ENCODE measurements at places on chromosomes 7 and 10.

GRCh38 chr7:69764147-69764546 is 165.9 kb downstream of the AUTS2 start:
- no peak for DNase-seq

- DNase-seq: no peak
Observed at GRCh38 chr10:71429304-71429703, 32.6 kb downstream of the CDH23 start.

GRCh38 chr7:88204525-88205110 is 15.2 kb downstream of the SRI start:
- no peak for DNase-seq

DNA sequence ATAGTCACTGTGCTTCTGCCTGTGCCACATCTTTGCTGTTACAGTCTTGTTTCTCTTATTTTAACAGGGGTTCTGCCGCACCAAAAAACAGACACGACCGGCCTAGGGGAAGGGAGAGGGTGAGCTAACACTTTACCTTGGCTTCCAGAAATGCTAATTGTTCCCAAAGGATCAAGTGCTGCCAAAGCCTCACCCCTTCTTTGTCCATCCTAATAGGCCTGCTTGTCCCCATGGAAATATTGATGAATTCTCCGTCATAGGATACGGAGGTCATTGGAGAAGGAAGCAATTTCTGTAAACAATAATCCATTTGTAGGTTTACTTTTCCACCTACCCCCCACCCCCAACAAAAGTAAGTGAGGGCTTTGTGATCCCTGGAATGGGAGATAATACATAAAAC is 567.3 kb downstream of the KCNMA1 start:
- DNase-seq: no peak

GRCh38 chr10:100997360-100998182 is 2.0 kb upstream of the LZTS2 start:
- peak; percentile 39 for DNase-seq

DNA sequence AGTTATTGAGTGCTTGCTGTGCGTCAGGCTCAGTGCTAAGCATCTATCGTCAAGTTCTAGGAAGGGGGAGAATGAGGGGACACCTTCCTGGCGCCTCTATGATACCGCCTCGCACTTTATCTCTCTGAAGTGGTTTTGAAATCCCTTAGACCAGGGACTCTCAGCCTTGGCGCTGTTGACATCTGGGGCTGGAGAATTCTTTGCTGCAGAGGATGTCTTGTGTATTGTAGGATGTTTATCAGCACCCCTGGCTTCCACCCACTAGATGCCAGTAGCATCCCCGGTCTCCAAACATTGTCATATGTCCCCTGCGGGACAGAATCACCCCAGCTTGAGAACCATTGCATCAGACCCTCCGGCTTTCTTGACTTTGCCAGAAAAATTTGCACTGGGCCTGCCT is 285.5 kb downstream of the CCDC3 start:
- DNase-seq: no peak

DNA sequence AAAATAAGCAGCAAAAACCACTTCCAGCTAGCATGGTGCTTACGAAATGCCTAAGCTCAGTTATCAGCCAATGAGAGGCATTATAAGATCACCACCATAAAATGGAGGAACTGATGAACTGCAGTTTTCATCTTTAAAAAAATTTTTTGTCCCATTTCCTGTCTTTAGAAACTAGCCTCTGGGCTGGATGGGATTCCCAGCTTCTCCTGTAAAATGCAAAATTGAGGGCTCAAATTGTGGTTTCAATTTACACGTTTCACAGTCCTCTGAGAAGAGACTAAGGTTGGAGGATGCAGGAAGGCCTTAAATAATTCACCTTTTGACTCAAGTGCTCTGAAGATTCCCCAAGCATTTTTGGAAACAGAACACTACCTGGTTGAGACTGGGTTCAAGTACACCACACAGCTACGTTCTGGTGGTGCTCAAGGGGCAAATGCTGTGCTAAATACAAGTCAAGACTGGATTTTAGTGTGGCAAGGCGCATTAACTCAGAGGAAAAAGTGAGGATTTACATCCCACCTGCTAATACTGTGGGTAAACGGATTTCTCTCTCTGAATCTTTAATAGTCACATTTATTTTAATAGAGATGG is 951 bp downstream of the ZNF25 start:
- DNase-seq: no peak

GRCh38 chr10:36195364-36195763 is 553.3 kb upstream of the FZD8 start:
- no peak for DNase-seq

- no peak for DNase-seq
Observed at GRCh38 chr10:104331208-104331838, 6.9 kb downstream of the ITPRIP start.

DNA sequence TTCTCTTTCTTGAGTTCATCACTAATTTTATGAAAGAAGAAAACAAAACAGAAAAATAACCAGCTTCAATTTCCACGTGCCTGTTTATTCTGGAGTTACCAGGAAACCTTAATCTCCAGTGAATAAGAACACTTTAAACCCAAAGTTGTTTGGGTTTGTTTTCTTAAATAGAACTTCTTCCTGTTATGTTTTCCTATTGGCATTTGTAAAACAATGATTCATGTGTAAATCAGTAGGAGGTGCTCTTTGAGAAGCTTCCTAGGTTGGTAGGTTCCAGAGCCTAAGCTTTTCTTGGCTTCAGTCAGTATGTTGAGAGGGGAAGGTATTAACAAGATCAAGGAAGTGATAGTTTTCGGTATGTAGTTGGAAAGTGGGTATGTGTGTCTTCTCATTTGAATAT is 119.0 kb downstream of the BICC1 start:
- DNase-seq: no peak

- no peak for DNase-seq
Observed at GRCh38 chr10:98255146-98255877, 12.7 kb downstream of the LOXL4 start.

- DNase-seq: no peak
Observed at GRCh38 chr10:48444266-48444665, 137.8 kb downstream of the MAPK8 start.

DNA sequence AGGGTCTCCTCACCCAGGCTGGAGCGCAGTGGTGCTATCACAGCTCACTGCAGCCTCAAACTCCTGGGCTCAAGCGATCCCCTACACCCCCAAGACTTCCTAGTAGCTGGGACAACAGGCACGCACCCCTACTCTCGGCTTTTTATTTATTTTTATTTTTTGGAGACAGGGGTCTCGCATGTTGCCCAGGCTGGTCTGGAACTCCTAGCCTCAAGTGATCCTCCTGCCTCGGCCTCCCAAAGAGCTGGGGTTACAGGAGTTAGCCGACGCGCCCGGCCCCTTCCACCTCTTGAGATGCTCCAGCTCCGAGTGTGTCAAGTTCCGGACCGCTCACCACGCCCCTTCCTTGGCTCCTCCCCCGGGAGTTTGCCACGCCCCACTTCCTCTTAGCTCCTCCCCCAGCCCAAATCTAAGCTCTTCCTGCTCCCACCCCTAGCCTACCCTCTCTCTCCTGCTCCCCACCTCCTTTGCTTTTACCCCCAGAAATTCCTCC is 6.3 kb downstream of the NAT16 start:
- DNase-seq: peak; percentile 43

DNA sequence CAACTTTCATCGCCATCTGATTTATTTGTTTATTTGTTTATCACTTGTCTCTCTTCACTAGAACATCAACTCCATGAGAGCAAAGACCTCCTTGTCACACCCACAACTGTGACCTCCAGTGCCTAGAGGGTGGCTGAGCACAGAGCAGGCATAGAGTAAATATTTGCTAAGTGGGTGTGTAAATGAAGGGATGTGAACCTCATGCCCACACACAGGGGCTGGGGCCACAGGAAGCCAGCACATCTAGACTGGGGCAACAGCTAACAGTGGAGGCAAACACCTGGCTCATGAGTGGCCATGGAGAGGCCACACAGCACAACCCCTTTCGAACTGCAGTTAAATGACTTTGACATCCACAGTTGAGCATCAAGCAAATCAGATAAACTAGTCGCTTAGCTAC is 39.8 kb downstream of the AKR1B1 start:
- no peak for DNase-seq

- DNase-seq: no peak
Observed at GRCh38 chr7:42994096-42994495, 61.9 kb downstream of the MRPL32 start.

DNA sequence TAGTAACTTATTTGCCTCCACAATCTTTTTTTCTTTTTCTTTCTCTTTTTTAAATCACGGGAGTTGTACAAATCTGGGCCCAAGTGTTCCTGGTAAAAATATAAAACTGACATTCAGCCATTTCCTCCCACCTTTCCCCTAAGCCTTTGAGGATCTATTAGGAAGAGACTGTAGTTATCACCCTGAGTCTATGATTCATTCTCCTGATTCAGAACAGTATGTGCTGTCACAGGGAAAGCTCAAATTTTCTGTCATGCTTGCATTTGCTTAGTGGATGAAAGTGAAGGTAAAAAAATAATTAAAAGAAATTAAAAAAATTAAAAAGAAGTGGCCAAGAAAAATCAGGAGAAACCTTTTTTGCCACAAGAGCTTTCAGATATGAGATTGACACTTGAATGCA is 71.7 kb downstream of the KIF20B start:
- DNase-seq: no peak

GRCh38 chr7:121643320-121643719 is 229.6 kb upstream of the PTPRZ1 start:
- no peak for DNase-seq

GRCh38 chr10:114683593-114683992 is 25.5 kb upstream of the ABLIM1 start:
- DNase-seq: no peak

GRCh38 chr7:116502201-116503096 is 2.9 kb downstream of the CAV2 start:
- no peak for DNase-seq

GRCh38 chr7:140008755-140009610 is 53.8 kb downstream of the PARP12 start:
- no peak for DNase-seq

DNA sequence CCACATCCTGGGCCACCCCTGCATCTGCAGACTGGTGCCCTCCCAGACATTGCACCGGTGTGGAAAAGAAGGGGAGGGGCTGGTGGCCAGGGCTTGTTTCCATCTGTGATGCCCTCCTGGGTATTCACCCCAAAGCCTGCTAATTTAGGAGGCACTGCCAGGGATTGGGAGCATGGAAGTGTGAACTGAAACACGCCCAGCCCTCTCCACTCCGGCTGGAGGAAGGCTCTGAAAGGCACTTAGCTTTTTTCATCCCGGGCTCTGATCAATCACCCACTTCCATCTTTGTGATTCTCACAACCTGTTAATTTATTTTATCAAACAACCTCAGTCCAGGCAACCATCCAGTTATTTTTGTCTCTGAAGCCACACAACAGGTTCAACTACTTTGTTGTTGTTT is 20.9 kb upstream of the CPXM2 start:
- no peak for DNase-seq

- no peak for DNase-seq
Observed at GRCh38 chr7:122442929-122443328, 138.4 kb upstream of the FEZF1 start.

- no peak for DNase-seq
Observed at GRCh38 chr7:6232116-6232515, 40.3 kb downstream of the CYTH3 start.

DNA sequence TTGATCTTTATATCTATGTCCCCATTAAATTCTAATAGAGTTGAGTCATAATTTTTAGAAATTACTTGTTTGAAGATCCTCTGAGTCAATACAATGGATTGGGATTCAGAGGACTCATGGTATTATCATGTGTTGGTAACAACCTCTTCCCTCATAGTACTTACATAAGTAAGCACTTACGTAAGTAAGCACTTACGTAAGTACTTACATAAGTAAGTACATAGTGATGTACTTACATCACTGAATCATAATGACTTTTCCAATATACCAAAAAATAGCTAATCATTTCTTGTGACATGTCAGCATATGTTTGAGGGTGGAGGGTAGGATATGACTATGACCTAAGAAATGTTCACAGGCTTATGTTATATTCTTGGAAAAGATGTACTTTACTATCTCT is 740.5 kb downstream of the SORCS1 start:
- DNase-seq: no peak

GRCh38 chr7:26191974-26192479 is 8.5 kb downstream of the HNRNPA2B1 start:
- no peak for DNase-seq

GRCh38 chr7:36653008-36653662 is 71.2 kb downstream of the AOAH start:
- DNase-seq: no peak

- DNase-seq: no peak
Observed at GRCh38 chr10:71852355-71852937, 1.4 kb upstream of the PSAP start.

DNA sequence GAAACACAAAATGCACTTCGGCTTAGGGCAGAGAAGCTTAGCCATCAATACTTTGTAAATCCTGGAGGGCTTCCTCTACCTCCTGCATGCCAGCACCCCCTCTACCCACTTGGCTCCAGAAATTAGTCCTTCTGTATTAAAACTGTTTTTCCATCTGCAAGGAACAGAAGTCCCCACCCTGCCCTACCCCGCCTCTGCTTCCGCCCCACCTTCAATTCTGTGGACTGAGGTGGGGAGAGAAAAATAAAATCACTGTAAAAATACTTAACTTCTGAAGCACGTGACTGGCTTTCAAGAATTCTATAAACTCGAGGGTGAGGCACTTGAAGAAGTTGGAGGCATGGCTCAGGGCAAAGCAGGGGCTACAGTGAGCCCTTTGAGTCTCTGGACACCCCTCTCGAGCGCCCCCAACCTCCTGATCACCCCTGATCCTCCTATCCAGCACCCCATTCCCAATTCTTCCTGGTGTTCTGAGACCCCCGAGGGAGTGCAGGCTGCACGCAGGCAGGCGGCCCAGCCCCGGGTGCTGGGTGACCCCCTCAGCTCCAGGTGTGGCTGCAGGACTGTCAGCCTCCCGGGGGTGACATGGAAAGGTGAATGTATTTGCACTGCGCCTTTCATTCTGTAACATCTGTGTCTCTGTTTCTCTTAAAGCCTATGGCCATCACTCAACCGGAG is 7.3 kb upstream of the KIAA1217 start:
- no peak for DNase-seq

- DNase-seq: no peak
Observed at GRCh38 chr7:131164025-131164925, 163.4 kb upstream of the MKLN1 start.

- DNase-seq: peak; percentile 82
Observed at GRCh38 chr10:133520193-133520738, 6.9 kb upstream of the CYP2E1 start.

DNA sequence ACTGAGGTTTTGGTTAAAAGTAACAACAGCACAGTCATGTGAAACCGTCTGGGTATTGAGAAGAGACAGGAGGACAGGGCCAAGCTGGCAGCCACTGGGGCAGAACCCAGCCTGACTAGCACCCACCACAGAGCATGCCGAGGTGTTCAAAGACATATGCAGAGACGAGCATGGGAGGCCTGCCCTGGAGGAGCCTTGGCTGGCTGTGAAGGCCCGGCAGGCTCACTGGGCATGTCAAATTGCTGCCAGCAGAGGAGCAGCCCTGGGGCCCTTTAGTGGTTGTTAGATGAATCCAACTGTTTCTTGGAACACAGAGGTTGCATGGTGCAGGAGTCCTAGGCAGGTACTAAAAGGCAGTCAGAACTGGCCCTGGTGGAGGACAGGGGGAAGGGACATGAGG is 5.0 kb upstream of the GDF2 start:
- no peak for DNase-seq
